Mononuclear cell (primary cell): ENCODE measurements at places on chromosomes 7 and 10. TPM values are rescaled to one million over a fixed set of nuclear protein-coding genes. Genes with fewer than 3 reads are reported as not detected.

The CAV2 gene
- total RNA-seq = 4.1 TPM

The TMEM130 gene
- 0.21 TPM for total RNA-seq

The RBP3 gene
- total RNA-seq = not detected

The DOCK1 gene
- total RNA-seq = 0.42 TPM

The GBF1 gene
- total RNA-seq = 16.7 TPM

The LRRN3 gene
- total RNA-seq = 3.8 TPM

The GPR158 gene
- under 0.01 TPM for total RNA-seq

The CYP17A1 gene
- total RNA-seq = not detected

The ZKSCAN1 gene
- total RNA-seq = 41.3 TPM

The CUBN gene
- total RNA-seq = 6.8 TPM

The IDI2 gene
- not detected for total RNA-seq
